ENCODE measurements at places on chromosomes 3 and 15.

DNA sequence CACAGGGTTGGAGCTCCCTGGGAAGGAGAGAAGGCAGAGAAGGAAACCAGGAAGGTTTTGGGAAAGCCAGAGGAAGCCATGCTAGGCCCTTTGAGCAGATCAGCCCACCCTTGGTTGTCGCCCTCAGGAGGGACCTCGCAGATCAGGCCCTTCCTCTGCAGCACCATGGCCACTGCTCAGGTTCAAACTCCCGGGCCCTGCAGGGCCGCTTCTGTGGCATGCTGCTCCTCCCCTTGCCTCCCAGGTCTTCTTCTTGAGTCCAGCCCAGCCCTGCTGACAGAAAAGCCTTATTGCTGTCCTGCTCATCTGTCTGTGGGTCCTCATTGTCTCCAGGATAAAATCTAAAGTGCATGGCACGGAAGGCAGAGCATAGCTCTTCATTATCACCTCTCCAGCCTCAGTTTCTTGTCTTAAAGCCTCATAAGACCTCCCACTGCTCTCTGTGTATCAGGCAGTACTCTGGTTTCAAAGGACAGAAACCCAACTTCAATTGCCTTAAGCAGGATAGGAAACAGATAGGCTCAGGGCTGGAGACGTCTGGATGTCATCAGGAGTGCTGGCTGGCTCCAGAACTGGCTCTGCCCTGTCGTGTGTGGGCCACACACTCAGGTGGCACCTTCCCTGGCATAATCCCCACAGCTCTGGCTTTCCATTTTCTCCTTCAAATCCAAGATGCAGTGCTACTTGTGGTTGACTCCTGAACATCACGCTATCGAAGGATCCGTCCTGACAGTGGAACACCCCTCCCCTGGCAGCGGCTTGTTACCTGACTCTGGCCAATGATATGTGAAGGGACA lies 118.5 kb downstream of the EEFSEC start:
- DNase-seq: no peak

DNA sequence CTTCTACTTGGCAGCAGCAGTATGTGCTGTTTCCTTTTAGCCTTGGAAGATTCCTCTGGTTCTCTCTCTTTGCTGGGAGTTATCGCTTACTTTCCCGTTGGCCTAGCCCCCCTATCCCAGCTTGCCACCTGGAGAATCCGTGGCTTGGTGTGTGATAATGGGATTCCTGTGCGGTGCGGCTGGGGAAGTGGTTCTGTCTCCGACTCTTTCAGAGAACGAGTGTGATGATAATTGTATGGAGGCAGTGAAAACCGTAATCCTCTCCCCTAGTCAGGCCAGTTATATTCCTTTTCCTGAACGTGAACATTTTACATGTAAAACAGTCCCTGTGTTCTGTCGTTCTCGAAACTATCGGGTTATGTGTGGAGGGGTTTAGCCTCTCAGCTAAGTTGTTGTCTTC lies 300.1 kb upstream of the C2CD4B start:
- no peak for DNase-seq

DNA sequence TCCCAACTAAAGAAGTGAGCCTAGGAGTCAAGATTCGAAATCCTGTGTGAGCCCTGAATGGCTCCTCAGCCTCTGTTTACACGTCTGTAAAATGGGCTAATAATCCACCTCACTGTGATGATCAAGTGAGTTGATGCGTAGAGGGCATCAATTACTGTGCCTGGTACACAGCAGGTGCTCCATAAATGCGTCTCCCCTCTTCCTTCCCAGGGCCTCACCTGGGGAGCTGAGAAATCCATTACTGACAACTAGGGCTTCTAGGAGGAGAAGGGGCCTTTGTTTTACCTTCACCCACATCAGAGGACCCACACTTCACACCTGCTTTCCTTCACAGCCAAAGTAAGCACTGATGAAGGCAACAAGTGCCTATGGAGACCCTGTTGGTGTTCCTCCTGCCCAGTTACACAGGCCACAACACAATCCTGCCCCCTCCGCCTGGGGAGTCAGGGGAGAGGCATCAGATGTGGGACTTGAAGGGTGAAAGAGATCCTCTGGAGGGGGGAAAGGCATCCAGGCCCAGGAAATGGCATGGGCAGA lies 1.4 kb downstream of the CIB2 start:
- DNase-seq: no peak

DNA sequence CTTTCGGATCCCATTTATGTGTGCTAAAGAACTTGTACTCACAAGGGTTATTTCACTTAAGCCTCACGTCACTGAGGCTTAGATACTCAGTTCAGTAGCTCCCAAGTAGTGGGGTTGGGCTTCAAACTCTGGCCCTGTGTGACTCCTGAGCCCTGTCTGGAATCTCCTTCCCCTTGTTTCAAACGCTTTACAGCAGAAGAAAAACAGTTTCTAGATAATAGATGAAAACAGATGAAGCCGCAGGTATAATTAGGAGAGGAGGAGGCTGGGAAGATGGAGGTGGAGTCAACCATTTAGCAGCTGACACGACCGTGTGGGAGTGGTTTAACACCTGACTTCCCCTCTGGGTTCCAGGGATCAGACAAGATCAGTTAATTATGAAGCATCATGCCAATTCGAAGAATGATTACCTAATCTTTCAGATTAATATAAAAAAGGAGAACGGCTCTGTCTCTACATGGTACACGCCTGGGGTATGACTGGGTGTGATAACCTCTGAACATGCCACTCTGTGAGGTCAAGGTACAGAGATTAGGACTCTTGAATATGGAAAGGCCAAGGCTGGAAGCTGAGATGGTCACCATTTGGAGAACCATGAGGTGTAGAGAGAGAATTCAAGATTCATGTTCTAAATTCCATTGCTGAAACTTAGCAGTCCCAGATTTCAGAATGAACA lies 31.1 kb downstream of the TPM1 start:
- no peak for DNase-seq

GRCh38 chr3:196012941-196013476 lies 68.9 kb downstream of the TFRC start:
- DNase-seq: no peak

- no peak for DNase-seq
These were observed 612.2 kb downstream of the RBMS3 start for GRCh38 chr3:29892976-29893554.

- no peak for DNase-seq
These were observed 38.2 kb downstream of the DPPA2 start for GRCh38 chr3:109278141-109278540.

DNA sequence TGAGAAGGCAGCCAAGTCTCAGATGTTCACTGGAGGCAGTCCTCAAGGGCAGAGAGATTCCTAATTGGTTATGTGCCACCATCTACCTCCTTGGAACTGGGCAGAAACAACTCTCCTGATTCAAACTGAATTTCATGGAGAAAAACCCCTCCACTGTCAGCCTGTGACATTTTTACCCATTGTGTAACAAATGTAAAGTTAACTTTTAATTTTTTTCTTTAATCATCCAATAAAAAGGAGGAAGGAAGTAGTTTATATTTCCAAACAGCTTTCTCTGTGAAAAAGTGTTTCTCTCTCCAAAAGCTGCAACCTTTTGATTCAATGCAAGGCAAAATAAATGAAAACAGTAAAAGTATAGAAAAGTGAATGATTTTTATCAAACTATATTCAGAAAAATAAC lies 510 bp upstream of the COLQ start:
- DNase-seq: no peak

DNA sequence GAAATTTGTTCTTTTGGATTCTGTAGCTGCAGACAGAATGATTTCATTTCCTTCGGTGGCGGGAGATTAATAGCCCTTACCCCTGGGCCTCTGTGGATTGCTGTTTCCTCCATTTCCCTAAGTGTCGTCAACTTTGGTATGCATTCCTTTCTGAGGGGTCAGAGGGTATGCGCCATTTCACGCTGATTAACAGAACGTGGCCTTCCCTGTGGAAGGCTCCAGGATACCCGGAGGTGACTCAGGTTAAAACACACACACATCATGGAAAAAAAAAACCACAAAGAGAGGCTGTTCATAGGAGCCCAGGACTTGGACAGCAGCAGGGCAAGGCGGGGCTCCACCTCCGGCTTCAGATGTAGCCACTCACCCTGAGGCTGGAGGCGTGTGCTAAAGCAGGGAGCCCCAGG lies 51.9 kb downstream of the EPHB1 start:
- no peak for DNase-seq

GRCh38 chr3:5122741-5123706 lies 932 bp downstream of the ARL8B start:
- DNase-seq: peak; percentile 8

DNA sequence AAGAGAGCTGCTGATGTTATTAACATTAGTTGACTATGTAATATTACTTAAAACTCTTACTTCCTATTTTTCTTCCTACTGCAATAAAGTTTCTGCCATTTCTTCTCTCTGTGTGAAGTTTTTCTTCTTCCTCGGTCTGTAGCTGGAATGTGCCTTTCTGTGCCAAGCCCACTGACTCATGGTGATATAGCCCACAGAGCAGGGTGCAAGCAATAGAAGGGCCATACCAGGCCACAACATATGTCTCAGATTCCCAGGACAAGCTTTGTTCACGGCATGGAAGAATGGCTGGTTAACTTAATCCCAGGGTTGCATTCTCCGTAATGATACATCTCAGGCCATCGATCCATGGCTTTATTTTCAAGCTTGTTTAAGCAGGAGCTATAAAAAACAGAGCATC lies 815.3 kb downstream of the TUSC7 start:
- no peak for DNase-seq

DNA sequence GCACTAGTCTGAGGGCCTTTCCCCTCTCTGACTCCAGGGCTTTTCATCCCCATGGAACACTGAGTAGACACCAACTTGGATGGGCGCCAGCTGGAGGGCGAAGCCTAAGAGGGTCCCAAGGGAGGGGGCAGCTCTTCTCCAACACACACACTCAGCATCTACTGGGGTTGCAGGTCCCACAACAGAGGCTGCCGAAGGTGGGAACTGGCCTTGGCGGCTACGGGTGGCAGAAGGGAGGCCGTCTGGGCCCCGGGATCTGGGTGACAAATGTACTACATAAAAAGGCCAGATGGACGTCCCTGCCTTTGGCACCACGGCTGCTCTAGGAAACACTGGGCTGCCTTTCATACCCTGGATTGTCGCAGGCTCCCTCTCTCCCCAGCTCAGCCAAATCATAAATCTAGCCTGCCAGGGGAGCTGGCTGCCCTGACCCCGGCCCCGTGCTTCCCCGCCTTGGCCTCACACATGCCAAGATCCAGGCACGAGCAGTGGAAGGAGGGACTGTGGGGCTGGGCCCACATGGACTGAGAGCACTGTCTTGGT lies 31.5 kb downstream of the SEMA5B start:
- no peak for DNase-seq

DNA sequence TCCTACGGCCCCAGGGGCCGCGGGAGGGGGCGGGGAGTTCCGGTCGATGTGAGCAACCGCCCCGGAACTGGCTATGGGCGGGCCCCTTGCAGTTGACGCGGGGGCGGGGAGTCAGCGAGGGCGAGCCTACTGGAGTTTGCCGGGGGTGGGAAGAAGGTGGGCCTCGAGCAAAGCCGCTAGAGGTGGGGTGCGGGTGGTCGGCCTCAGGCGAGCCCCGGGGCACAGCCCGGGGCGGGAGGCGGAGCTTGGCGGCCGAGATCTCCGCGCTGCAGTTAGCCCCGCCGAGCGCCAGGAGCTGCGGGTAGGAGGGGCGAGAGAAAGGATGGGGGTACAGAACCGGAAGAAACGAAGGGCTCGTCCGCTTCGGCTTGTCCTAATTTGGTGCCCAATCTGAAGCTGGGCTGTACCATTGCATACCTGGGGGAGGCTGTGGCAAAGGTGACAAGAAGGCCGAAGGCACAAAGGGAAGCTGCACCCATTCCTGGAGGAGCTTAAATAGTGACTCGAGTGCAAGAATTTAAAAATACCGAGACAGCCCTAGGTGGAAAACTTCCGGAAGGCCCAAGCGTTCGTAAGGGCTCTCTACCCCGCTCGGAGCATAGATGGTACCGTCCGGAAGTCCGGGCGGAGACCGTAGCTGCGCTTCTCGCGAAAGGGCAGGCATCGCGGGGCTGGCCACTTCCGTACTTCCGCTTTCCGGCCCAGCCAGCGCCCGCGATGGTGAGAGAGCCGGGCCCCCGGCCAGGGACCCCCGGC lies at the start of the genes ARPC4 and TADA3:
TSS of gene ARPC4 (plus strand) at position 678 of the 756 bp plus-strand sequence. CDS start at position 718, 40 bp downstream.
TSS of gene TADA3 (minus strand) at position 69 of the 756 bp plus-strand sequence. CDS start 1,007 bp downstream, outside the sequence.
- DNase-seq: peak; percentile 89

GRCh38 chr3:13069495-13069894 lies 3.7 kb downstream of the IQSEC1 start:
- DNase-seq: no peak

DNA sequence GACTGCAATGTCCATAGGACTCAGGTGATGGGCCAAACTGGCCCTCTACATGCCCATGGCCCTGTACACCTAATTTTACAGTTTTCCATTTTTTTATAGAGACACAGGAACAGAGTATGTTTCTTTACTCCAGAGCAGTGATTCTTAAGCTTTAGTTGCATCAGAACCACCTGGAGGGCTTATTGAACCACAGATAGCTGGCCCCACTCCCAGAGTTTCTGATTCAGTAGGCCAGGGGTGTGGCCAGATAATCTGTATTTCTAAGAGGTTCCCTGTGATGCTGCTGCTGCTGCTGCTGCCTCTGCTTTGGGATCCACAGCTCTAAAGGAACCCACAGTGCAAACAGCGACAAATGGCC lies 5.1 kb downstream of the RBP1 start:
- DNase-seq: no peak
